Hippocampal formation (tissue), 2 donors: ENCODE measurements at places on chromosomes 11 and 22.

GRCh38 chr11:82732734-82733443 is 775 bp downstream of the FAM181B start:
- DNase-seq: peak; percentile 47

- no peak for DNase-seq
These were observed 191.6 kb upstream of the NCAM1 start for GRCh38 chr11:112769584-112769983.

DNA sequence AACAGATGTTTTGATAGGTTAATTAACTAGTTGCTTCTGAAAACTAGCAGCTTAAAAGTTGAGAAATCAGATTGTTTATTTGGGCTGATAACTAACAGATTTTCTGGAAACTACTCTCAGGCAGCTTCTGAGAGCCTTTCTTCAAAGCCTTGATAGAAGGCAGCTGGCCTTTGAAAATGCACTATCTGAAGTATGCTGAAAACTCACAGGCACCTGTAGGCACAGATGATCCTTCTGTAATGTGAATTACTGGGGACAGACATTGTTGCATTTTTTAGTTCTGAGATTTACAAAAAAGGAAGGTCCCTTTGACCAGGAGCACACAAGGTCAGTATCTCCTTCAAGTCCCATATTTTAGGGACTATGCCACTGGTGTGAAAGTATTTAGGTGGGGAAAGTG is 460.8 kb upstream of the CNTN5 start:
- no peak for DNase-seq

GRCh38 chr22:26273011-26273675 is 103.9 kb downstream of the SEZ6L start:
- peak; percentile 54 for DNase-seq

- DNase-seq: no peak
These were observed 4.2 kb downstream of the SLC25A1 start for GRCh38 chr22:19174106-19175025.

- no peak for DNase-seq
These were observed 367.9 kb downstream of the METTL15 start for GRCh38 chr11:28476049-28476448.

DNA sequence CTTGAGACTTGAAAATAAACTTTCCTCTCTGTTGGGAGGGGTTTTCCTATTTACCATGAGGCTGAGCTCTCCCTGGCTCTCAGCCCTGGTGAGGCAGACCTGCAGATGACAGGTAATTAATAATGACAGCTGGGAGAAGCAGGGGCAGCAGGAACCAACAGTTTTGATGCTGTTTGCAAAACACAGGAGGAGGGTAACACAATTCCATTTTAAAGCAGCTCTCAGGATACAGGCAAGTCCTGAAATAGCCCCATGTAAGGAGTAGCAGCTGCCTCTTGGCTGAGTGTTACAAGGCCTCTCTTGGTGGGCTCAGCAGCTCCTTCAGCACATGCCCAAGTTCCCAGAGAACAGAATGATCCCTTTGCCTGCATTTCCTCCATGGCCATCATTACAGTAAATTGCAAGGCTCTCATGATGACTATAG is 13.3 kb downstream of the PARVA start:
- DNase-seq: no peak

DNA sequence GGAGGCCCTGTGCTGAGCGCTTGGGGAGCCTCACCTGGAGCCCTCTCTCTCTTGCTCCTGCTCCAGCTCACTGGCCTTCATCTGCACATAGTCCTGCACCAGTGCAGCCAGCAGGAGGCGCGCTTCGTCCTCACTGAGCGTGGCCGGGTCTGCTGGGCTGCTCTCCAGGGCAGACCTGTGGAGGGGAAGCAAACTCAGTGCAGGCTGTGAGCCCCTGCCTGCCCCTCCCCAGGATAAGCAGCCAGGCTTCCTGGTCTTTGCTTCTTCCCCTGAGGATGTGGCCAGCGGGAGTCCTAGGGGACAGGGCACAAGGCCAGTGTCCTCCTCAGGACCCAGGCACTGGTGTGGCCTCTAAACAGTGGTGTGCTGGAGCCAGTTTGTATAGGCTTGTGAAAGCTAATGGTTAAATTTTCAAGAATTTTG is 2.2 kb downstream of the CALCA start:
- no peak for DNase-seq

DNA sequence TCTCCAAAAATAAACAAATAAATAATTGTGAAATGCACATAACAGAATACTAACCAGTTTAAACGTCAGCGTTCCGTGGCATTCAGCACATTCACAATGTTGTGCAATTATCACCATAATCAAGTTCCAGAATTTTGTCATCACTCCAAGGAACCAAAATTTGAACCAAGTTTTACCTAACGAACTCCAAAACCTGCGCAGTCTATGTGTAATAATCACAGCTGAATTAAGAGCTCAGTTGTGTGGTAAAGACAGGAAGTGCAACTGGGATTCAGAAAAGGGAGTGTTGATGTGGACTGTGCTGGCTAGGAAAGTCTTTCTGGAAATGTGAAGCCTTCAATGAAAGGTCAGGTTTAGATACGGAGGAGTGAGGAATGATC is 5.4 kb upstream of the MCAM start:
- no peak for DNase-seq

- no peak for DNase-seq
These were observed 289.8 kb downstream of the CTTN start for GRCh38 chr11:70688142-70688541.

DNA sequence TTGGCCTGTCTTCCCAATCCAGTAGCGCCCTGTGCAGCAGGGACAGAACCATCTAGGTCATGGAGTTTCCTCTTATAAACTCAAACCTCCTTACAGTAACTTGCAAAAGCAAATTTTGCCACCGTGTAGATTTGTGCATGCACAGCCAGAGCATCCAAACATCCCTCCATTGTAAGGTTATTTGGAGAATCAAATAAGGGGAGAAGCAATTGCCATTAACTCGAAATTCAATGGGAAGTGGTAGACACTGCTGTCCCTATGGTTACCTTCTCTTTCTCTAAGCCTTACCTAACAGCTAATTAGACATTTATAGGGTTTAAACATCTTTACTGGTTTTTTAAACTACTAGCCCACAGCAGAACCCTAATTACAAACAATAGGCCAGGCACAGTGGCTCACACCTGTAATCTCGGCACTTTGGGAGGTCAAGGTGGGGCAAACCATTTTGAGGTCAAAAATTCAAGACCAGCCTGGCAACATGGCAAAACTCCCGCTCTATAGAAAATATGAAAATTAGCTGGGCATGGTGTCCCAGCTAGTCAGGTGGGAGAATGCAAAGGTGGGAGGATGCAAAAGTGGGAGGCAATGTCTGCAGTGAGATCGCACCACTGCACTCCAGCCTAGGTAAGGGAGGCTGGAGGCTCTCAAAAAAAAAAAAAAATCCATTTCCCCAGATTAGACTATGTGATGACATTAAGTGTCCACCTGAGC is 6.6 kb downstream of the HSPA8 start:
- DNase-seq: no peak

- DNase-seq: no peak
These were observed 689 bp downstream of the RAB39A start for GRCh38 chr11:107928767-107929507.

DNA sequence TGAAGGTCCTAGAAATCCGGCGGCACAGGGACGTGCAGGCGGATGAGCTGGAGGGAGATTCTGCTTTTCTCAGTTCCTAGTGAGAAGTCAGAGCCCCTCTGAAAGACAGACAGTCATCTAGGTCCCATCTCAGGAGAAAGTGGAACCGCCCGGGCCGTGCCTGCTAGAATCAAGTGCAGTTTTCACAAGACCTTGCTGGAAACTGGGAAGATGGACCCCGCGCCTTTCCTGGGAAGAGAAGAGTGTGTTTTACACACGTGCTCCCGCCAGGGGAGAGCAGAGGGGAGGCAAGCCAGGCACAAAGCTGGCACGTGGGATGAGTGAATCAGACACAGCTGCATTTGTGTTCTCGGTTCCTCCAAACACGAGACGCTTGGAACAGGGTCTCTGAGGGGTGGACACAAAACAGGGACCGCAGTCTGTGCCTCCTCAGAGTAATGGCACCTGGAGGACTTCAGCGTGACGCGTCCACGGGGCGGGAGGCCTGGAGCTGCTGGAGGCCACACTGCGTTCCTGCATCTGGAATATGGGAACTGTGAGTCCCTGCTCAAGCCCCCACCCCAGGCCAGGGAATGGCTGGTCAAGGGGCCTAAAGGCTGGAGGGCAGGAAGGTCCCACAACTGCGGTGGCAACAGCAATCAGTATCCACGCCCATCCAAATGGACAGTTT is 218.3 kb downstream of the BRD1 start:
- no peak for DNase-seq

GRCh38 chr11:72225411-72225951 is 914 bp downstream of the INPPL1 start:
- DNase-seq: no peak

DNA sequence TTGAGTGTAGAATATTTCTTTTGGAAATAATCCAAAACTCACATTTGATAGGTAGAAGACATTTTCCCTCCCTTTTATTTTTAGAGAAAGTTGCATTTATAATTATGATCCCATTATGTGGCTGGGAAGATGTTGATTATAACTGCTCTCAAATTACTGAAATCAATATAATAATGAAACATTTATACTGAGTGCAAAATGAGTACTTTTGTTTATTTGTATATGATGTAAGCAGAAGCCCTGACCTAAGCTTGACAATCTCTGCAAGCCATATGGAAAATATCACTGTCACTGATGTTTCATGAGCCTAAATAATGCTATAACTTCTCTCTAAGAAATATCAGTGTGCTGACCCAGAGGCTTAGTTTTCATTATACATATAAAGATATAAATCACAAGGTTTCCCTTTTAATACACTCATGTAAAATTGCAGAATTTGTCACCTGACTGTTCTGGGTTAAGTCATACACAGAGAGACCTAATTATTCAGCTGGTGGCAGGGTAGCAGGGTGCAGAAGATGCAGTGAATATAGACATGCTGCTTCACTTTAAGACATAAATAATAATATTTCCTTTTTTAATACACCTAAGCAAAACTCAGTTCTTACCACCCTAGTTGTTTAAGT is 99.2 kb downstream of the BBOX1 start:
- DNase-seq: no peak

DNA sequence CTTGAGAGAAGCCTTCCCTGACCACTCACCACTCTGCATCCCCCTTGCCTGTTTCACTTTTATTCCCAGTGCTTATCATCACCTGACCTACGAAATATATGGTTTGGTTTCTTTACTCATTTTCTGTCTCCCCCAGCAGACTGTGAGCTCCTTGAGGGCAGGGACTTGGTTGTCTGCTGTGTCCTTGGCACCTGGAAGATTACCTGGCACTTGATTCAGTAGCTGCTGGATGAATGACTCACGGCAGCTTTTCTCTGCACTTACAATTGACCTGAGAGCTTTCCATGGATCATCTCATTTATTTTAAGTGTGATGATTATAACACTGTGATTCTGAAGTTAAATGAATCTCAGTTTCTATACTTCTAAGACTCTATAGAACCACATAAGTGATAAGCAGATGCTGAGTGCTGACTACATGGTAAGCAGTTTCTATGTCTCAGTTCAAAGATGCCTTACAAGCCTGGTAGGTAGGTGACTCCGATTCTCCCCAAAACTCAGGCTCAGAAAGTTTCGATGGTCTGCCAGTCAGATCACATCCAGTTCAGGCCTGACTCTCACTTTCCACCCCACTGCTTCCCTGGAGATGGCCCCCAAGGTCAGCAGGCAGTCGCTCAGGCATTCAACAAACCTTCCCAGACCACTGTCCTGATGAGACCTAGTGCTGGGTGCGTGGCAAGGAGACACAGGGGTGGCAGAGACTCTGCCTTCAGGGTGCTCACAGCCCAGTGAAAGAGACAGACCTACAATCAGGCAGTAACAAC is 11.6 kb downstream of the IL2RB start:
- no peak for DNase-seq

DNA sequence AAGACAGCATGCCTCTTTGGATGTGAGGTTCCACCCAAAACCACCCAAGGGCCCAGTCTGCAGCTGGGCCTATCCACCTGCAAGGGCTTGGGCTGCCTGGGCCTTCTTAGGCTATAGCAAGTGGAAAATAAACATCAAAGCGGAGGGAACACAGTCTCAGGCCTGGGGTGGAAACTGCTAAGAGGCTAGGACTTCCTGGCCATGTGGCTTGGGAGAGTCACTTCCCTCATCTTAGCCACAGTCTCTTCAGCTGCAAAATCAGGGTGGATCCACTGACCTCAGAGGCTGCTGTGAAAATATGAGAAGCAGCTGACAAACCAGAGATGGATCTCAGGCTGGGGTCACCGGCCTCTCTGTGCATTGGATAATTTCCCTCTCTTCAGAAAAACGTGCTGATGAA is 30.6 kb upstream of the TFIP11 start:
- no peak for DNase-seq

DNA sequence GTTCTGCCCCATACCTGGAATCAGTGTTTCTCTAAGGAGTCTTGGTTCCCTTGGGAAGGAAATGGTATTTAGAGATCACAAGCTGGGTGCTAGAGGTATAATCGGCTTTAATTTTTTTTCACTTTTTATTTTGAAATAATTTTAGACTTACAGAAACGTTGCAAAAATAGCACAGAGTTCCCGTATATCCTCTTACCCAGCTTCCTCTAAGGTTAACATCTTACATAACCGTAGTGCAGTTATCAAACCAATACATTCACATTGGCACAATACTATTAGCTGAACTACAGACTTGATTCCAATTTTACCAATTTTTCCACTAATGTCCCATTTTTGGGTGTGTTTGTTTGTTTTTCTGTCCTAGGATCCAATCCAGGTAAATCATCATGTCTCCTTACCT is 63.8 kb downstream of the RBX1 start:
- DNase-seq: no peak

- peak; percentile 3 for DNase-seq
These were observed 17.2 kb upstream of the OR5B21 start for GRCh38 chr11:58525037-58525614.

DNA sequence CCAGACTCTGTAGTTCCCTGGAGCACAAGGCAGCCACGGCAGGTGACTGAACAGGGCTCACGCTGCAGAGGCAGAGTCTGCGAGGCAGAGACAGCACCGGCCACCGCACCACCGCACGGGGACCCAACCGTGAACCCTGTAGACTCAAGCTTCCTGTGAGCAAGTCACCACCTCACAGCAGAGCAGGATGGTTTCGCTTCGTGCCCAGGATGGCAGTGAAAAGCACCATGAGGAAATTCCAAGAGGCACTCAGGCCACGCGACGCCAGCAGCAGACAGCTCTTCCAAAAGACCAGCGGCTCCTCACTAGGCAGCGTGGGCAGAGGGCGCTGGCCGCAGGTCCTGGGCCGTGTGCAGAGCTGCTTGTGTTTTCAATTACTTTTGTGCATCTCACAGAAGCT is 24.5 kb downstream of the BRD1 start:
- DNase-seq: no peak

GRCh38 chr11:72441752-72442207 is 7.4 kb upstream of the CLPB start:
- peak; percentile 1 for DNase-seq

DNA sequence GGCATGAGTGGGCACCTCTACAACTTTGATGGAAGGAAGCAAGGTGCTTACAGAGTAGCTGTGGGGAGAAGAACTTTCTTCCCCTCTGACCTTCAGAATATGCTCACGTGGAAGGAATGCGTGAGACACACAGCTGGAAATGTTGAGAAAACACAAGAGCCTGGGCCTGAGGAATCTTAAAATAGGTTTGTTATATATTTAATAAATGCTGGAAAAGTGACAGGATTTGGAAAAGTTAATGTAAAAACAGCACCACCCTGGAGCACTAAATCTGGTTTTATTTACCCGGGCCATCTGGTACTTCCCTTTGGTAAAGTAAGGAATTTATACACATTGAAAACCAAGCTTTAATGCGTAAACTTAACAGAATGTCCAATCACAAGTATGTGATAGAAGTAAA is 14.0 kb upstream of the AMPD3 start:
- no peak for DNase-seq

- no peak for DNase-seq
These were observed 35.8 kb upstream of the CBX6 start for GRCh38 chr22:38907767-38908166.

GRCh38 chr11:43547430-43547831 is 133.1 kb upstream of the HSD17B12 start:
- DNase-seq: no peak
